ENCODE measurements at places on chromosomes 3 and 15. TPM values are rescaled to one million over a fixed set of nuclear protein-coding genes. Genes with fewer than 3 reads are reported as not detected.

LRRC3B gene
- not detected for total RNA-seq

DNA sequence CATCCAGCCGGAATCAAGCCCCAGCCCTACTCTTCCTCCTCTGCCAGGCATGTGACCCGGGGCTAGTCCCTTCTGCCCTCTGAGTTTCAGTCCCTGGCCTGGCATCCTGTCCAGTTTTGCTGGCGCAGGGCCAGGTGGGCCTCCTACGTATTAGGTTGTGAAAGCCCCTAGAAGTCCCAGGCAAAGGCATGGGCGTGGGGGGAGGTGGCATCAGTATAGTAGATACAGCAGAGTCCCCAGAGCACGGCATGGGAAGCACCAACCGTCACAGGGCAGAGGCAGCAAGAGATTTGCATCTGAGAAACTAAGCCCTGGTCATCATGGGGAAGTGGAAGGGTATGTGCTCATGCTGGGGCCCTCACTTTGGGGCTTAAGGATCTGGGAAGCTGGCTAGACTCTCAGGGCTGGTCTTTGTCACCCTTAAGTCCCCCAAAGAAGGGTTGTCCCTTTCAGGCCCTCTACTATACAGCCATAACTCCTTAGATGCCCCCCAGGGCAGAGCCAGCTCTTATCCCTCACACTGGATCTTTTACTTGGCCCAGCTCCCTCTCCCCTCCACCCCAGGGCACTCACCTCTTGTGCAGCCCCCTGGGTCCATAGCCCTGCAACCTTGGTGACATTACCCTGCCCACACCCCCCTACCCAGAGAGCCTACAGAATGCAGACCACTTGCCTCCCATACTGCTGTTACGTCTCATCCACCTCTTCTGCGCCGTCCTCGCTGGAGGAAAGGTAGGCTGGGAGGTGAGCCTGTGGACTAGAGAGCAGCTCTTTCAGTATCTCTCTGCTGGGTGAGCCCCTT, 11.3 kb downstream of the NBEAL2 start:
- peaks cover 51% of the 10 kb centered on the region for H3K4me1 ChIP-seq
- peaks cover 13% of the 10 kb centered on the region for H3K36me3 ChIP-seq
- no peak for DNase-seq
- no peak overlapping the region for H3K4me3 ChIP-seq
- peak overlapping the region; percentile 74 for H3K27ac ChIP-seq
- no peaks in the 10 kb centered on the region for H3K27me3 ChIP-seq

CCRL2 gene
- total RNA-seq: 1.3 TPM

SLC6A20 gene
- not detected for total RNA-seq

GRAMD2A gene
- not detected for total RNA-seq

DNA sequence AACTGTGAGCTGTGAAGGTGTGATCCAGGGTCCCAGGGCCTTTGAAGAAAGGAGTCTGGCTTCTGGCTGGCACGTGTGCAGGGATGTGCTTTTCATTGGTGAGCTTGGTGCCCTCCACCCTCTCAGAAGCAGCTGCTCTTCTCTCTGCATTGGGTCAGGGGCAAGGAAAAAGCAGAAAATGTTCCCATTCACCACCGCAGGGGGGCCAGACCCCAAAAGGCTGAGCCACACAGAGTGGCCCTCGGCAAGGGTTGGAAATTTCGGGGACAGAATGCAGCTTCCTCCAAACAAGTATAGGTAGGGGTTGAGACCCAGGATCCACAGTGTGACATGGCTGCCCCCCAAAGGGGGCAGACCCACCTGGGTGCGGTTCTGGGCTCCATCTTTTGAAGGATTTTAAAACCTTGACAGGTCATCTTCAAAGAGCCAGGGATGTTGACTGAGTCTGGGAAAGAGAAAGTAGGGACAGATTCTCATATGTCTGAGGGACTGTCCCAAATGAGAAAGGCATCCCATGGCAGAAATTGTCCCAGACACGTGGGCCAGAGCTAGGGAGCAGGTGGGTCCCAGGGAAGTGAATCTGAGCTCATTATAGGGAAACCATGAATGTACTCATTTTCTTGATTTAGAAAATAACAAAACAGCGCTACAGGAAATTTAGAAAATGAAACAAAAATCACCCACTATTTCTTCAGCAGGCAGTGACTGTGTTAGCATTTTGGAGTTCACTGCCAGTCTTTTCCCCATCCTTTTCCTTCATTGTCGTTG, 2.7 kb downstream of the CSK start:
- DNase-seq: peak; percentile 39
- no peaks in the 10 kb centered on the region for H3K27me3 ChIP-seq
- H3K36me3 ChIP-seq: peaks cover 52% of the 10 kb centered on the region
- H3K4me1 ChIP-seq: peaks cover 46% of the 10 kb centered on the region

DNA sequence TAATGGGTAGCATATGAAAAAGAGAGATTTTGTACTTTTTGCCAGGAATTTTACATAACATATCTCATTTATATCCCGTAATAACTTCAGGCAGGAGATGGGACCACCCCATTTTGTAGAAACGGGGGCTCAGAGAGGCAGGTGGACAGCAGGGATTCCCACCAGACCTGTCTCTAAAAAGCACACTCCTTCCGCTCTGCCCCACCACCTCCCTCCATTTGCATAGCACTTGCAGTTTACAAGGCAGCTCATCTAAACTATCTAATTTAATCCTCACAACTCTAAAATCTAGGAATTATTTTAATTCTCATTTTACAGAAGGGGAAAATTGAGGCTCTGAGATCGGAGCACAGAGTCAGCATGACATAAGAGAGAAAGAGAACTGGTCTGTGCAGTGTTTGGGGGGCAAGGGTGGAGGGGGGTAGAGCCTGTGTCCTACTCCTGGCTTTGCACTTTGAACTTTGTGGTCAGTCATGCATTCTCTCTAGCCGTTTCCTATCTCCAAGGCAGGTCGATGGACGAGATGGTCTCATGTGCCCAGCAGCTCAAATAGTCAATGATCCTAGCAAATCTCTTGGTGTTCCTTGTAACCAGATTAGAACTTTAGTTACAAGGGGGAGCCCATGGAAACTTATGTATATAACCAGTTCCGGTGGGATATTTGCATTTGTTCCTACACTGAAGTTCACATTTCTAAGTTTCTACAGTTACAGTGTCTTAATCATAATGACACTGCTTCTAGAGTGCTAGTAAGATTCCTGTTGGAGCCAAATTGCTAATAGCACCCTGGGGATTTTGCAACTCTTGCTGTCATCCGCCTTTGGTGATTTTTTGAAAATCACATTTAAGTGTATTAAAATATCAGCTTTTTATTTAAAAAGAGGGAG, 18.6 kb downstream of the CRYGS start:
- no peak for DNase-seq
- peaks cover 48% of the 10 kb centered on the region for H3K4me1 ChIP-seq
- no peaks in the 10 kb centered on the region for H3K27me3 ChIP-seq
- H3K36me3 ChIP-seq: peaks cover 6% of the 10 kb centered on the region
- no peak overlapping the region for H3K4me3 ChIP-seq

GRK7 gene
- not detected for total RNA-seq

PLA2G4D gene
- total RNA-seq: not detected

SCN11A gene
- total RNA-seq: 0.05 TPM

- no peaks in the 10 kb centered on the region for H3K4me1 ChIP-seq
- H3K36me3 ChIP-seq: no peaks in the 10 kb centered on the region
- no peak for DNase-seq
- H3K27me3 ChIP-seq: peaks cover 4% of the 10 kb centered on the region
Observed at GRCh38 chr3:171736556-171736955, 73.7 kb downstream of the PLD1 start.
